ENCODE measurements at places on chromosomes 12 and 14.

GRCh38 chr12:67068204-67068731, 200.9 kb upstream of the CAND1 start:
- peak; percentile 1 for DNase-seq

GRCh38 chr14:104462651-104463630, 116.6 kb upstream of the C14orf180 start:
- DNase-seq, result no peak

GRCh38 chr12:59803735-59804134, 207.9 kb downstream of the SLC16A7 start:
- DNase-seq, result no peak

- DNase-seq, result no peak
Measured at GRCh38 chr12:40063414-40063813, 42.5 kb downstream of the SLC2A13 start.

- no peak for DNase-seq
Measured at GRCh38 chr12:122884860-122885259, 11.1 kb downstream of the VPS37B start.

- DNase-seq, result no peak
Measured at GRCh38 chr12:24597580-24597979, 351.3 kb downstream of the BCAT1 start.

DNA sequence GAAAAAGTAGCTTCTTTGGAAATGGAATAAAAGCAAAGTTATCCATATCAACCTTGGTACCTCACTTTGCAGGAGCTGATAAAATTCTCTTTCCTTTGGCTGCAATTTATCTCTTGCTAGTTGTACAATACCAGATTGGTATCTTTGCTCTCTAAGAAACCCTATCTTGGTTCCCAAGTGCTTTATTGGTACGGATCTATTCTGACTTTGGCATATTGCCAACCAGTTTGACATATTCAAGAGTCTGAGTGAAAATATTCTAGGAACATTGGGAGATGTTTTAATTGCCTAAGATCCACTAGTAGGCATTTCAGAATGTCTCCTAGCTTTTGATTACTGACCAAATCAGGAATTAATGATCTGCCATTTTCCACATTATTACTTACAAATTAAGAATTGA, 167.2 kb upstream of the ATP2B1 start:
- no peak for DNase-seq

- no peak for DNase-seq
Measured at GRCh38 chr12:65895759-65896656, 71.7 kb downstream of the HMGA2 start.

DNA sequence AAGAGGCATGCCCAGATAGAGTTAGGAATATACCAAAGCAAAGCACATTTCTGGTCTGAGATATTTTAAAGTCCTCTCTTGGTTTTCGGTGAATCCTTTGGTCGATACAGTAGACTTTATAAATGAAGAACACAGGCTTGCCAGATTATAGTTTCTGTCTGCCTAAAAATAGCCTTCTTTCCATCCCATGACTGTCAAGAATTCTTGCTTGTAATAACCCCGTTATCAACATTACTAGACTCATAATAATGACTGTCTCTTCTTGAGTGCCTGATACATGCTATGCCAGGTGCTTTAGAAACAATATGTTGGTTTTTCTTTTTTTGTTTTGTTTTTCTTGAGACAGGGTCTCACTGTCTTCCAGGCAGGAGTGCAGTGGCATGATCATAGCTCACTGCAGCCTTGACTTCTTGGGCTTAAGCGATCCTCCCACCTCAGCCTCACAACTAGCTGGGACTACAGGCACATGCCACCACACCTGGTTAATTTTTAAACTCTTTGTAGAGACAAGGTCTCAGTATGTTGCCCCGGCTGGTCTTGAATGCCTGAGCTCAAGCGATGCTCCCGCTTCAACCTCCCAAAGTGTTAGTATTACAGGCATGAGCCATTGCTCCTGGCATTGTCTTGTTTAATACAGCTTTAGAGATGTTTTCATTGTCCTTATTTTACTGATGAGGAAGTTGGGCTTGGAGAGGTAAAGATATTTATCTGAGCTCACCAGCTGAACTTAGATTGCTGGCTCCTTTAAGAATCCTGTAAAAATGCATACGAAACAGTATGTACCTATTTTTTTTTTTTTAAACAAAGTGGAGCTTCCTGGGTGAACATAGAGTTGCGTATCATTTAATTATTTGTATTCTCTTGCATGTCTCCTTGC, 30.4 kb downstream of the CHST11 start:
- no peak for DNase-seq

- DNase-seq, result peak; percentile 60
Measured at GRCh38 chr14:21748869-21749303, 75.3 kb upstream of the OR4E1 start.

- peak; percentile 89 for DNase-seq
Measured at GRCh38 chr12:122867691-122868461, 28.0 kb downstream of the VPS37B start.

GRCh38 chr12:108701779-108702441, 29.4 kb downstream of the CORO1C start:
- peak; percentile 43 for DNase-seq

DNA sequence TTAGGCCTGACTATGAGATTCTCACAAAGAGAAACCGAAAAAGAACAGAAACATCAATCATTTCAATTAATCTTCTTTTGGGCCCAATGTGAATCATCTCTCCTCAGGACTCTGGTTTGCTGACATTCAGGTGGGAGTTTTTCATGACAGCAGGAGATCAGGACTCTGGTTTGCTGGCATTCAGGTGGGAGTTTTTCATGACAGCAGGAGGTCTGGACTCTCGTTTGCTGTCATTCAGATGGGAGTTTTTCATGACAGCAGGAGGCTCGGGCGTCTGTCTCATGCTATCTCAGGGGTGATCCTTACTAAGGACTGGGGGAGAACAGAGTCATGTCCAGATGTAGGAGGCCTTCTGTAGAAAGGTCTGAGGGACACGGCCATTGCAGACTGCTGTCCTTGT, 40.1 kb upstream of the PARP11 start:
- DNase-seq, result no peak

DNA sequence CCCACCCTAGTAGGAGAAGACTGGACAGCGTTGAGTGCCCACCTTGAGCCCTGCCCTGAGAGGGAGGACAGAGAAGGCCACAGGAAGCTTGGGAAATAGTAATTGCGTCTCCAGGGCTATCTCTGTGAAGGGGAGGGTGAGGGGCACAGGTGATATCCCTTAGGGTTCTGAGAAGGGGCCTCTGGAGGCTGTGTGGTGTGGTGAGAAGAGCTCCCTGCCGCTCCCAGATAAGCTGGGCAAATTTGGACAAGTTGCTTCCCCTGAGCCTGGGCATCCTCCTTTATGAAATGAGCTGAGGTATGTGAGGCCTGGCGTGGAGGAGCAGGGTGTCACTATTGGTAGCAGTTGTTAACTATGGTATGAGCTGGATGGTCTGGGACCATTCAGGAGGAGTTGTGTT, 23.5 kb upstream of the LRP1-AS start:
- DNase-seq, result no peak

DNA sequence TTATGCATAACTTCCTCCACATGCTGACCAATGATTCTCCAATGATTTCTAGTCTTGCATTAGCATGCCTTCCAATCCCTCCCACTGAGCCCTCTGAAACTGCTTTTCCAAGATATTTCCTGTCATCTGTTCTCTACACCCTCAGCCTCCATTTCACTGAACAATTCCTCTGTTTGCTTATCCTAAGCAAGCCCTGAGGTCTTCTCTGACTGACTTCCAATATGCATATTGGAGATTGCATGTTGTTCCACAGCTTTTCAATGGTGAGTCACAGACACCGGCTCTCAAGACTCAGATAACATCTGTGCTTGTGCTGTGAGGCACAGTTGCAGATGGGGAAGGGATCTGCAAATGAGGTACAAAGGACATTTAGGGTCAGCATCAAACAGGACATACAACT, 141.0 kb downstream of the SLC16A7 start:
- peak; percentile 58 for DNase-seq

Measured in dermis blood vessel endothelial cell (primary cell).